ENCODE measurements at places on chromosomes 5 and 9. TPM values are rescaled to one million over a fixed set of nuclear protein-coding genes. Genes with fewer than 3 reads are reported as not detected.

Gene CDKN2B
- 10.4 TPM for total RNA-seq

Gene PTPRD
- 13.1 TPM for total RNA-seq

Gene NPR3
- 74.7 TPM for total RNA-seq

Gene TLX3
- not detected for total RNA-seq

Gene ZNF354C
- 7.1 TPM for total RNA-seq

Gene PBX3
- 105 TPM for total RNA-seq

Gene SLCO6A1
- total RNA-seq = not detected

Gene APBA1
- total RNA-seq = 5.7 TPM

Gene SPINK7
- total RNA-seq = not detected

Gene SLC6A7
- total RNA-seq = not detected

Gene FYB1
- total RNA-seq = 0.16 TPM

Gene SLC6A19
- total RNA-seq = not detected

Gene C5orf58
- total RNA-seq = not detected

Gene SRA1
- total RNA-seq = 23.0 TPM

Gene CD14
- total RNA-seq = 0.32 TPM

Gene CTNND2
- total RNA-seq = not detected

Gene C5orf52
- not detected for total RNA-seq

Gene KIAA1191
- 41.8 TPM for total RNA-seq

Gene SPATA31D4
- not detected for total RNA-seq
